T-helper 9 cell (primary cell): ENCODE measurements at places on chromosomes 11 and 22.

DNA sequence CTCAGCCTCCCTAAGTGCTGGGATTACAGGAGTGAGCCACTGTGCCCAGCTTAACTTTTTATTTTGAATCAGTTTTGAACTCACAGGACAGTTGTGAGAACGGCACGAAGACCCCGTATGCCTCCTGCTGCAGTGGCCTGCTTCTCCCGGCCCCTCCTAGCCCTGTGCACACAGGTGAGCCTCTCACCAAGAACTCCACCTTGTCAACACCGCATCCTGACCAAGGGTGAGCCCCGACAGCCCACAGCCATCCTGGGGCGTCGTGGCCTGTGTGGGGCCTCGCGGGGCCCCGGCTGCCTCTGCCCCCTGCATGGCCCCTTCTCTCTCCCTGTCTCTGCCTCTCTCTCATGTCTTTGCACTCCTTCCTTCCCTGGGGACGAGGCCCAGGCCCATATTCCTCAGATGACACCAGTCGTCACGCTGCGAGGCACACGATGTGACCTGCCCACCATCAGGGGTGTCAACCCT is 38.8 kb downstream of the GNB1L start:
- DNase-seq: no peak

DNA sequence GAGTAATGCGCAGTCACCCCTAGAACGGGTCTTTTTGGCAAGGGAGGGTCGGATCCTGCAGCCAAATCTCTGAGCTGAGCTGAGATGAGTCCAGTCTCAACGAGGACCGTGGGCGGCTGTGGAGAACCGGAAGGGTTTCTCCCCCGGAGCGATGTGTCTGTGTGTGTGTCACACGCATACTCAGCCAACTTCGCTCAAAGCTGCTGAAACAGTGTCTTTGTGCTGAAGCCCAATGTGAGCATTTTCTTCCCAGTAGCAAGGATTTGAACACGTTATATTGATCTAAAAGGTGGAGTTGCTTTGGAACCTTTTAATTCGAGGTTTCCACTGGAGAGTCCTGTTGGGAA is 1.4 kb upstream of the CELSR1 start:
- DNase-seq: no peak

DNA sequence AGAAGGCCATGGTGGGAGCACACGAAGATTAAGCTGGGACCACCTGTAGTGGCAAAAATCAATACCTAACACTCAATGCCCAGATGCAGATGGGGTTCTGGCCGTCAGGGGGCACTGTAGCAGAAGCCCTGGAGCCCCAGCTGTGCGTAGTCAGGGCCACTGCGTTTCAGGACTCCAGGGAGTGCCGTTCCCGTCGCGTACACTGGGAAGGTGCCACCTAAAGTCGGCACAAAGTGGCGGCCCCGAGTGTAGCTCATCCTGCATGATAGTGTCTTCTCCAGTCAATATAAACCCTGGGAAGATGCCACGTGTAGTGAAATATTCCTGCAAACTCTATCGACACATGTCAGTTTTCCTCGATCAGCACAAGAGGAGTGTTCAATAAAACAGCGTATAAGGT is 123.8 kb upstream of the NTM start:
- no peak for DNase-seq

DNA sequence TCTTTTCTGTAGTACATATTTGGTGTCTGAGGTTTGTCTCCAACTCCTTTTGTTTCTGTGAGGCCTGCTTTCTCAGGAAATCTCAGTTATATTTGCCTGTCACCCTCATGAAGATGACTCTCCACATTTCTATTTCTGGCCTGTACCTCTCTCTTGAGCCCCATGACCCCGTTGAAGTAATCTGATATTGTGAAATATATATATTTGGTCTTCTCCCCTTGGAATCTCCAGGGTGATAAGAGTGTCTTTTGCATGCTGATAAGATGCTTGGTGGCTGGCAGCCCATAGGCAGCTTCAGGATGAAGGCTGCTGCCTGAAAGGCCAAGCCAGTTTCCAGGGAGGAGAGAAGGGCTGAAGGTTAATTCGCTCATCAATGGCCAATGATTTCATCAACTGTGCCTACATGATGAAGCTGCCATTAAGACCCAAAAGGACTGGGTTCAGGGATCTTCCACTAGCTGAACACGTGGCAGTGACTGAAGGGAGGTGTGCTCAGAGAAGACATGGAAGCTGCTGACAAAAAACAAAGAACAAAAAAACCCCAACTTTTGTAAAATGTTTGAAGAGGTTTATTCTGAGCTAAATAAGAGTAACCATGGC is 67.4 kb downstream of the MICAL2 start:
- no peak for DNase-seq

DNA sequence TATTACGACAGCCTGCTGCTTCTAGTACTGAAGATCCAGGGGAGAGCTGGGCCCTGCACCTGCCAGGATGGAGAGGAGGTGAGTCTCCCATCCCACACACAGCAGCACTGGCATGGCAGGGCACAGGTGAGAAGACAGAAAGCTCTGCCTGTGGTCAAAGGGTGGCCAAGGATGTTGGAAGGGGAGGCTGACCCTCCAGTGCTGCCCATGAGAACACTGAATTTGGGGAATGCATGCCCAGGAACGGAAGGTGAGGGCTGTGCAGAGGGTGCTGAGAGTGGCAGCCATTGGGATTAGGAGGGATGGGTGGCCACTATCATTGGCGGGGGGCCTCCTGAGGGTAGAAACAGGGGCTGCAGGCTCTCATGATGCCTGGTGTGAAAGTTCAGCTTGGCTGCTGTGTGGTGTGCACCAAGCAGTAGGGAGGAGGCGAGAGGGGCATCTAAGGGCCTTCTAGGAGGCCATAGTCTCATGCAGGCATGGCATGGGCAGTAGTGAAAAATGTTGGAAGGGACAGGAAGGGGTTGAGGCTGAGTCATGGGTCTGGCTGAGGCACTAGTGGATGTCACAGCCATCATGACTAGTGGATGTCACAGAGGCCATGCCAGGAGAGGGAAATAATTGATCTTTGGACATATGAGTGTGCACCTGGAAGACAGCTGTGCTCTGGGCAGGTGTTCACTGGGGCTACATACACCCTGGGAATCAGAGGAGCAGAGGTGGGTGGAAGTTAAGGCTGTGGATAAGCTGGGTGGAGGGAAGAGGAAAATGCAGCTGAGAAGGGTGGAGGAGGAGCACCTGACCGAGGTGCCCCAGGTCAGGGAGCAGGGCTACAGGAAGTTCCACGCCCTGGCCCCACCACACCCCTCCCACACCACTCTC is 2.5 kb upstream of the LRRC74B start:
- DNase-seq: no peak

GRCh38 chr11:108115500-108116140 is 5.7 kb upstream of the ACAT1 start:
- no peak for DNase-seq

- peak; percentile 28 for DNase-seq
Observed at GRCh38 chr11:85682330-85683305, 3.4 kb downstream of the CCDC89 start.

DNA sequence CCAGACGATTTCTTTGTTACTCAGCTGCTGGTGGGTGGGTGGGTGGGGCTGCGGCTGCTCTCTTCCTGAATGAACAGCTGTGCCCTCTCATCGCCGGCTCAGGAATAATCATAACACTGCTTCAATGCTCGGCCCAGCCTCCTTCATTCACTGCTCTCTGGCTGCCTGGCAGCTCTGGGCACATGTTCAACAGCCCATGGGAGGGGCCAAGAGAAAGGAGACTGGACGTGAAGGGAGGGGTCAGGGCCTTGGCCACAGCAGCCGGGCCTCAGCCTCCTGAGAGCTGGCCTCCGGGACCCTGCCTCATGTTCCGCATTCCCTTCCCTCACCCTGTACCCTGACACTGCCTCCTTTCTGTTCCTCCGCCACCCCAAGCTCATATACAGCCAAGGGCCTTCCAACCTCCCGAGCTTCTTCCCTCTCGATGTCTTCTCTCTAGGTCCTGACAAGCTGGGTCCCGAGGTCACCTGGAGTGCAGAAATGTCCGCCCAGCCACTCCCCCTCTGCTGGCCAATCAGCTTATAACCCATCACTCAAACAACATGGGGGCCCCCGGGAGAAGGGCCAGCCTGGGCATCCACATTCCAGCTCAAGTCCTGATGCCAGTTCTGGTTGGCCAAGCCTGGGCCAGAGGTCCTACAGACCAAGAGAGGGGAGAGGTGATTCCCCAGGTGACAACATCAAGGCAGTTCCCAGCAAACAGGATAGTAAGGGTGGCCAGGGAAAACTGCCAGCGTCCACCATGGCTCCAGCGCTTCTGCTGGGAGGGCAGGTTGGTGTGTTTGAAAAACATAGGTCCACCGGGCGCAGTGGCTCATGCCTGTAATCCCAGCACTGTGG is 3.2 kb upstream of the CSDC2 start:
- DNase-seq: no peak

GRCh38 chr11:120565466-120566155 is 54.1 kb downstream of the GRIK4 start:
- no peak for DNase-seq

DNA sequence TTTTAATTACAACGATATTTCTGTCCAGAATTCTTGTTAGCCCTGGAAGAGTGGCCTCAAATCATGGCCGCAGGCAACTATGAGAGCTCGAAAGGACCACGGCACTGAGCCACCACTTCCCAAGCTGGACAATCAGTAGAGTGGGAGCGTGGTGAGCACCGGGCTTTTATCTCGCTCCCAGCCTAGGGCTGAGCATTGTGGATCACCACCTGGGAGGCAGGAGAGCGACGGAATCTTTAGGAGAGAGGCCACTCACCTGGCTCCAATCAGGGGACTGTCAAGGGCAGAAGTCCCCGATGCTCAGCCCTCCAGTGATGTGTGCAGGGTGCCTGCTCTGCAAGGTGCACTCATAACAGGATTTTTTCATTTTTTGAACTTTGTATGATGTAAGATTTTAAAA is 377.1 kb upstream of the B3GAT1 start:
- DNase-seq: no peak

- DNase-seq: no peak
Observed at GRCh38 chr11:8293171-8293570, 29.5 kb upstream of the LMO1 start.

DNA sequence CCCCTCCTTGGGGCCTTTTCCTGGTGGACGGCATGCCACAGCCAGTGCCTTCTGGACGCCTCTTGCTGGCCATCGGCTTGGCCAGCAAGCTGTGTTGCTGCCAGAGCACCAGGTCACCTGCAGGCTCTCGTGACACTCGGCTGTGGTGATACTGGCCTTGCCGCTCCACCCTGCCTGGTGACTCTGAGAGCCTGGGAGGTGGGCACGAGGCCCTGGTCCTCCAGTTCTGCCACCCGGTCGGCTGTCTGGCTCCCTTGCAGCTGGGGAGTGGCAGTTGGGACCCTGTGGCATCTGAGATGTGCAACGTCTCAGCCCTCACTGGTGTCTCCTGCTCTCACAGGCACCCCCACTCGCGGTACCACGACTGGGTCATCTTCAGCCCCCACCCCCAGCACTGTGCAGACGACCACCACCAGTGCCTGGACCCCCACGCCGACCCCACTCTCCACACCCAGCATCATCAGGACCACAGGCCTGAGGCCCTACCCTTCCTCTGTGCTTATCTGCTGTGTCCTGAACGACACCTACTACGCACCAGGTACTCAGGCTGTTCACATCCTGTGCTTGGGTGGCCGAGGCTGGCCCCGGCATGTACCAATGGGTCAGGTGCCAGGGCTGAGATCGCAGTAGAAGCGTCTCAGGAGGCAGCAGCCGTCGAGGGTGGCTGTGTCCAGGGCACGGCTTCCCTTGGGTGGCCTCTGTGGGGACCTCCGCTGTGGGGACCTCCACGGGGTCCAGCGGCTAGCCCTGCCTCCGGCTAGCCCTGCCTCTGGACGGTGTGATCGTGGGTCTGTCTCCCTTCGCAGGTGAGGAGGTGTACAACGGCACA is 26.0 kb downstream of the MUC2 start:
- DNase-seq: no peak

DNA sequence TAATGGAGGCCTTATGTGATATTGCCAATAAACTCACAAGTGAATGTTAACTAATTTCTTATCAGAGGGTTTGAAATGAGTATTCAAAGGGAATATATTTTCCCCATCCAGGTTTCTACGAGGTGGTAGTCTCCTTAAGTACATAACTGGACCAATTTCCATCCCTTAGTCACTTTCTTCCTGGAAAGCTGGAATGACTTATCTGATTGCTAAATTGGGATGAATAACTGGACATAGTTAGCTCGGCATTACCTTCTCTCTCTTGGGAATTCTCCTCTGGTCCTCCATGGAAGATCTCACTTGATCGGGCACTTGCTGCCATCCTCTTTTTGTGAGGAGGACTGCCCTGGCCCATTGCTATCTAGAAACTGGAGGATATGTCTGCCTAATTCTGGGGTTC is 109.1 kb downstream of the TRPC6 start:
- no peak for DNase-seq

GRCh38 chr11:34346551-34346950 is 11.3 kb downstream of the ABTB2 start:
- DNase-seq: no peak

- no peak for DNase-seq
Observed at GRCh38 chr11:113113801-113114704, 152.8 kb downstream of the NCAM1 start.

DNA sequence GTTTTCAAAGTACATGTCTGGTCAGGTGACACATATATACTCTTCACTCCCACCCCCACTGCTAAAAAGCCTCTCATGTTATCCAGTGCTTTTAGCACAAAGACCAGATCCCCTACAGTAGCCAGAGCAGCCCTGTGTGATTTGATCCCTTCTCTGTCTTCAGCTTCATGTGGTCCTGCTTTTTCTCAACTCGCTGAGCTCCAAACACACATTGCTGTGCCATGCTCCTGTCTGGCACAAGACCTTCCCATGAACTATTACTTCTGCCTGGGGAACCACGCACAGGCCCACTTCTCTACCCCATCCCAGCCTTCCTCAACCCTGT is 127.1 kb downstream of the RASSF10 start:
- no peak for DNase-seq

GRCh38 chr11:1335811-1336761 is 26.7 kb upstream of the TOLLIP start:
- peak; percentile 55 for DNase-seq

DNA sequence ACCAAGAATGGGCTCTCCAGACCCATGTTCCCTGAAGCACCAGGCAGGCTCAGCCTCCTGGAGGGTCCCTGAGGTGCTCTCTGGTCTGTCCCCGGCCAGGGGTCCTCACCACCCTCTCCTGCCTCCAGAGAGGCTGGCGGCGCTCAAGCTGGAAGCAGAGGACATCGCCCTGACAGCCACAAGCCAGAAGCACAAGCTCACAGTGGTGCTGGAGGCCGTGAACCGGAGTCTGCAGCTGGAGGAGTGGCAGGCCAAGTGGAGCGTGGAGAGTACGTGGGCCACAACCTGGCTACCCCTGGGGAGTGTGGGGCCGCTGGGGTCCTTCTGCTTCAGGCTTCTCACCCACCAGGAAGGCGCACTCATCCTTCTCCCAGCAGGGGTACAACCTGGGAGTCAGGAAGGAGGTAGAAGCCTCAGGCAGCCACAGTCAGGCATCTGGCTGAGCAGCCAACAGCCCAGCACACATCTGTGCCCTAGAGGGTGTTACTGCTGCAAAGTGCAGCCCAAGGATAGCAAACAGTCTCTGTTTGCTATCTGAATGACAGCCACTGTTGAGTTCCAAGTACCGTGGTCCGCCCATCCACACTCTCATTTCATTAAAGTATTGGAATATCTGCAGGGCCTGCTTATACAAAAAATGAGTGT is 8.4 kb downstream of the PARVG start:
- no peak for DNase-seq
